ENCODE measurements at places on chromosomes 4 and X.
A peak's percentile ranks its signal among the peaks of the same experiment; 100 is the strongest.

DNA sequence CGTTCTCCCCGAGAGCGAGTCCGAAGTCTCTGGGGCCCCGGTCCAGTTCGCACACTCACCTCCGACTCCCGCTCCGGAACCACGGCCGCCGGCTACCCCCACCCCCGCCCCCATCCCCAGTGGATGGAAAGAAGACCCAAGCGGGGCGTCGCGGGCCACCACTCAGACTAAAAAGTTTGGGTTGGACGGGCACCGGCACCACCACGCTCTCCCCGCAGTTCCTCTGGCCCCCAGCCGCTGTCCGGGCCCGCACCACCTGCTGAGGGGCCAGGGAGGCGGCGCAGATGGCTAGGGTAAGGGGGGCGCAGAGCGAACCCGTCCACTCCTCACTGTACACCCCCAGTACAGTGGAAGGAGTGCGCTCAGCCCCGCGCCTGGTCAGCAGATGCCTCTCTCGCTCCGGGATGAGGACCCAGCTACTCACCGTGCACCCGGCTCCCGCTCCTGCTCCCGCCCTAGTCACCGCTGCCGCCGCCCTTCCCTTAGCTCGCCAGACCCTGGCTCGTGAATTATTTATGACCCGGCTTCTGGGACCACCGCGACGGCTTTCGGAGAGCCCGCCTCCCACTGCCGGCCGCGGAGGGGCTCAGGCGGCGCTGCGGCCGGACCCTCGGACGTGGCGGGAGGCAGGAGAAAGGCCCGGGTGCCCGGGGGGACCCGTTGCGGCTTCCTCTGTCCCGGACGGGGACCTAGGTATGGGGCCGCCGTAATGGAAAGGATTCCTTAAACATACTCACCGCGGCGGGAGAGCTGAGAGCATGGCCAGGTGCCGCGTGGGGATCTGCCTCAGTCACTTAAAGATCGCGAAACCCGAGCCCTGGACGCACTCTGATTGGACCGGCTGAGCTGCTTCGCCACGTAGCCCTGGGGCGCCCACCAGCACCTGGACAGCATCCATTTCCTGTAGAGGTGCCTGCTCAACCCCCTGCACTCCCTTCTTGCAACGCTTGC is at the start of gene PROM1:
TSS of gene PROM1 (minus strand) at position 783 of the 951 bp plus-strand sequence. CDS start 8,117 bp downstream, outside the sequence.
- DNase-seq: no peak

DNA sequence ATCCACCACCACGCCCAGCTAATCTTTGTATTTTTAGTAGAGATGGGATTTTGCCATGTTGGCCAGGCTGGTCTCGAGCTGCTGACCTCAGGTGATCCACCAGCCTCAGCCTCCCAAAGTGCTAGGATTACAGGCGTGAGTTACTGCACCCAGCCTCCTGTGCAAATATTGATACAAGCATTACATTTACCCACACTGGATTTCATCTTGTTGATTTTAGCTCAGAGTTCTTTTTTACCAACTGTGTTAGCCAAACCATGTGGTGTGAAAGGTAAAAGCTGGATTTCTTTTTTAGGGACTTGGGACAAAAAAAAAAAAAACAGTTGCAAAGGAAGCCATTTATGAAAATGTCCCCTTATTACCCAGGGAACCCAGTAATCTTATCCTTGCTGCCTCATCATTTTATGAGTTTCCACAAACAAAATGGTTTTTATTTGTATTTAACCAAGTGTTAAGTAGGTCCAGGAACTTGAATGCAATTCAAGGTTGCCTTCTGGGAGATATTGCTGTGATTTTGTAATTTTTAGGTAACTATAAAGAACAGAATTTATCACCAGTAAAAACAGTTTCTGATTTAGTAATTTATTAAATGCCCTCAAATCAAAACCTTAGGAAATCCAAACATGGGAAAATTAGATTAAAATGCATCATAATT is 202.5 kb downstream of the PALLD start:
- DNase-seq: no peak

GRCh38 chrX:68686097-68686977 is 38.9 kb downstream of the STARD8 start:
- DNase-seq: no peak

DNA sequence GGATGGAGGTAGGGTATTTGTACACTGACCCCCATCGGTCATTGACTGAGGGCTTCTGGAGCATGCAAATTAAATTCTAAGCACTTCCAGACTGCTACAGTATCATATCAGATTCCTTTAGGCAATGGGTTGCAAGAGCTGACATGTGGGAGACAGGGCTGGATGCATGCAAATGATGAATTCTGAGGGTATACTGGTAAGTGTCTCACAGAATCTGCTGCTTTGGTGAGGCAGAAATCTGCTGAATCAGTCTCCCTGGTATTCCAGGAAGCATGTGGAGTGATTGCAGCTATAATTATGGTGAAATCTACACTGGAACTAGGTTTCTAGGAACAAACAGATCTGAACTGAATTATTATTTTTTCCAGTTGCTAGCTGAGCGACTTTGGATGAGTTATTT is 684.9 kb upstream of the MAGEB2 start:
- no peak for DNase-seq

DNA sequence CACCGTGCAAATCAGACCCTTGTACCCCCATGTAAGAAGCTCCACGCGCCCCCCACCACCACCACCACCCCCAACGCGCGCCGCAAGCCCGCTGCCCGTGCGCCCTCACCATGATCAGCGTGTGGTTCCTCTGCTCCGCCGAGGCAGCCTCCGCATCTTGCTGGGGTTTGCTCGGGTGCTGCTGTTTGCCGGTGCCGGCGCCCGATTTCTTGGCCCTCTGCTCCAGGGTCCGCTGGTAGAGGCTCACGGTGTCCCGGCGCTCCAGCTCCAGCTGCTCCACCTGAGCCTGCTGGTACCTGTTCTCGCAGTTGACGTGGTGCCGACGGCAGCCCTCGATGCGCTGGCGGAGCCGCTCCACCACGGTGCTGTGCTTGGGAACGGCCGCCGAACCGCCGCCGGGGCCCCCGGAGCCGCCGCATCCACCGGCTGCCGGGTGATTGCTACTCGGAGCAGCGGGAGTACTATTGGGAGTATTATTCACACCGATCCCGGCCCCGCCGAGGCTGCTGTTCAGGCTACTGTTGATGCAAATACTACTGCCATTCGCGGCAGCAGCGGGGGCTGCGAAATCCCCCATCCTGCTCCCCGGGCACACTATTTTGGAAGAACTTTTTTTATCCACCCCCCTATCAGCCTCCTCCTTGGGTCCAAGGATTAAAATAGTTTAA is 1.1 kb downstream of the MAML3 start:
- no peak for DNase-seq

DNA sequence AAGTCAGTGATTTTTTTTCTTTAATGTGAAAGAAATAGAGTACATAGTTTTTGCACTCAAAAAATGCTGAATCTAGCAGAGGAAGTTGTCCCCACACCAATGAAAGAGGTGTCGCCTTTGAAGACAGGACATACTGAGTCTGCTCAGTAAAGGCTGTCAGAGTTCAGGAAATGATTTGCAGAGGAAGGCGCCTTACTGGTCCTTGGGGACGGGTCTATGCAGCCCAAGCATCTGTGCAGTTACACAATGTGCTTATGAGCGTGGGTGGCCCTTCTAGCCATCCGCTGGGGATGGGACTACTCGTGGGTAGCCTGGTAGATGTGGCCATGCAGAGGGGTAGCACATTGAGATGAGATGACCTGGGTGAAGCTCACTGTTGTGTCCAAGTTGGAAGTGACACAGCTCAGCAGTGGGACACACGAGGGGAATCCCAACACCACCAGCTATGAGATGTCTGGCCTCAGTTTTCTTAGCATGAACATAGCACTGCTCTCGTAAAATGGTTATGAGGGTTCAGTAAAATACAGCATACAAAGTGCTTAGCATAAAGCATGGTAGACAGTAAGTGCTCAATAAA is 116.5 kb upstream of the RBPJ start:
- no peak for DNase-seq

DNA sequence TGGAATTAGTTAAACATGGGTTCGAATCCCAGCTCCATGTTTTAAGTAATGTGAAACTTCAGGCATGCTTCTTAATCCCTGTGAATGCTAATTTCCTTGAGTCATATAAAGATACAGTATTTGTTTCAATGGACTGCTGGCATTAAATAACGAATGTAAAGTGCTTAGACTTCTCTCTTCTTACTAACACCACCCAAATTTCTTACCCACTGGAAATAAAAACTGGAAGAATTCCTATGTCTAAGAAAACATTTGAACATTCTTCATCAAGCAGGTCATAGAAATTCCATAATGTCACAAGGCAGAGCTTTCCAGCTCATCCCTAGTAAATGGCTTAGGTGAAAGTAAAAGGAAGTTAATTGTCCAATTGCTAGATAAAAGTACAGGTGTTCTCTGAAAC is 172.5 kb downstream of the ANK2 start:
- DNase-seq: no peak

DNA sequence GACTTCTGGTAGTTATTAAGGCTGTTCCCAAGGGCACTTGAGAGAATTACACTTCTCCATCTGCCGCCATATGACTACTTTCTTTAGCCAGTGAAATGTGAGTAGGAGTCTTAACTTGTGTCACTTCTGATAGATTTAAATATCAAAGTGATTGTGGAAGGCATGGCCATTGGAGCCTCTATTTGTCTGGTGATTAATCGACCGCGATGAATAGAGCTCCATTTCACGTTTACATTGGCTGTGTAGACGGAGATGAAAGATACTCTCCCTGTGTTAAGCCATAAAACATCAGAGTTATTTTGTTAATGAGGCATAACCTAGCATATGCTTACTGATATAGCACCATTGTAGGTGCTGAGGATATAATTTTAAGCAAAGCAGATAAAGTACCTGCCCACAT is 852.4 kb downstream of the CCSER1 start:
- DNase-seq: no peak

GRCh38 chr4:99894161-99894997 is at the start of gene LAMTOR3:
Gene LAMTOR3, minus strand, starts transcription at chr4:99894427. Its CDS starts 464 bp downstream, at chr4:99893963.
- peak; percentile 71 for DNase-seq

DNA sequence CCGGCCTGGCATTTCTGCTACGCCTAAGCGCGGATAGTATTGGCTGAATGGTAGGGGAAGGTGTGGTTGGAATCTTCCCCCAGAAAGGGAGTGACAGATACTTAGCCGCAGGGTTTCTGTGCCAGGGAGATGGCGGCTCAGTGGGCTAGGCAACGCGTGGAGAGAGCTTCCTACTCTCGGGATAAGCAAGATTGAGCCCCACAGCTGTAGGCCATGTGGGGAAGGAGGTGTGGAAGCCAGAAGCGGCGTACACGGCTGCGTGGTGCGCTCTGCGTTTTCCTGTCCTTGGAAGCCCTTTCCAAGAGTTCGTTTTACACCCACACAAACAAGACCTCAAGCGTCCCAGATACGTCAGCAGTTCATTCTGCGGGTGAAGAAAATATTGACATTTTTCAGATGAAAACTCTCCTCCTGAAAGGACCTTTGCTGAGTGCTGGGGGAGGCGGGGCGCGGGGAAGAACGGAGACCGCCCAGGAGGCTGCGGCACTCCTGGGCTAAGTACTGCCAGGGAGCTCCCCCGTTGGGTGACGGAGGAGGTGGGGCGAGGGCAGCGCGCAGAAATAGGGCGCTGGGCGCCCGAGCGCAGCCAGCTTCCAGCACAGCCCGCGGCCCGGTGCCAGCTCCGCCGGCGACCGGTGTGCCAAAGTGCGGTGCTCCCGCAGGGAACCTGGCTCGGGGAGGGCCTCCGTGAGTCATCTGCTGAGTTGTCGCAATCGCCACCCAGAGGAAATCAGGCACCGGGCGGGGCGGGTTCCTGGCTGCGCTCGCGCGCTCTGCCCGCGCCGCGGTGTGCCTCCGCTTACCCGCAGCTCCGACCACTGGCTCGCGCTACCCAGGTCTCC is at the start of gene GPAT3:
TSS of gene GPAT3 (plus strand) at position 589 of the 842 bp plus-strand sequence. CDS start 515 bp downstream, outside the sequence.
- DNase-seq: no peak

- DNase-seq: no peak
Observed at GRCh38 chr4:97624204-97624603, 519.1 kb downstream of the STPG2 start.

- DNase-seq: no peak
Observed at GRCh38 chr4:135316266-135316779, 1114.7 kb upstream of the PABPC4L start.

- no peak for DNase-seq
Observed at GRCh38 chr4:3408793-3409330, 32.9 kb upstream of the HGFAC start.

GRCh38 chr4:23685471-23685870 is 204.4 kb downstream of the PPARGC1A start:
- DNase-seq: no peak

DNA sequence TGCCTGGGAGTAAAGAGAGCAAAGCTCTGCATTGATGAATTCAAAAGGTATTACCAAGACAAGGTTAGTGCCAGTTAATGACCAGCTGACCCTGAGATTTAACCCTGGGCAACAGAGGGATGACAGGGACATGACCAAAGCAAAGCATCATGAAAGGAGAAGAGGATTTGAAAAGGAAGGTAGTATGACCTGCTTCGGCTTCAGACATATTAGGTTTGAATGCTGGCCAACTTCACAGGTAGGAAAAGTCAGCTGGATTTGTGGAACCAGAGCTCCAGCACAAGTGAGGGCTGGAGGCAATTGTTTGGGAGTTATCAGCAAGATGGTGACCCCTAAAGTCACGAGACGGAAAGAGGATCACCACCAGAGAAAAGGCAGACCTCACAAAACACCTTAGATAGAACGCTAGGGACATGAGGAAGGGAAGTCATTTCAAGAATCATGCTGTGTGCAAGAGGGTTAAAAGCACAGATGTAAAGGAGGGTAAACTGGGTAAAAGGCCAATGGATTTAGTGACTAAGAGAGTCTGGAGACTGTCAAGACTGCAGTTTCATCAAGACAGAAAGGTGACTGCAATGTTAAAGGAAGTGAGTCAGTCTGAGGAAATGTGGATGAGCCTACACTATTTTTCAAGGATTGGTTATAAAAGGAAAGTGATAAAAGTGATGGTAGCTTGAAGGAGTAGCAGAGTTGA is 45.6 kb downstream of the SH3RF1 start:
- DNase-seq: no peak

- DNase-seq: no peak
Observed at GRCh38 chr4:102447413-102447812, 53.7 kb upstream of the NFKB1 start.

- no peak for DNase-seq
Observed at GRCh38 chr4:53432528-53433424, 55.3 kb downstream of the FIP1L1 start.

DNA sequence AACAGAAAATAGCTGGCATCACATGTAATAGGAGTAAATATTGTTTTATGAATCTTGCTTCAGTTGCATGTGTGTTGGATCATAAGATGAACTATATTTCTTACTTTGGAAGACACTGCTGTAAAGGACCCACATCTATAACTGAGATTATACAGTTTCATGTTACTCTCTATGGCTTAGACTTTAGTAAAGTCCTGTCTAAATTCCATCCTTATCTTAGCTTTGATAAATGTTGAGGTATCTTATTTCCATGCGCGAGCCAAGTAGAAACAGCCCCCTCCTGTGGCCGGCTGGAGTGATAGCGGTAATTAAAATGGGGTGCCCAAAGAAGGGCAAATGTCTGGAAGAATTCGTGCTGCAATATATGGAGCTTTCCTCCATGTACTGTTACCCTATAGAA is 43.0 kb downstream of the CCDC158 start:
- DNase-seq: no peak

- no peak for DNase-seq
Observed at GRCh38 chr4:169040559-169041261, 30.7 kb upstream of the CBR4 start.

- DNase-seq: no peak
Observed at GRCh38 chr4:184958127-184958922, 60.0 kb upstream of the HELT start.
